ENCODE measurements at places on chromosomes 5 and 9.

DNA sequence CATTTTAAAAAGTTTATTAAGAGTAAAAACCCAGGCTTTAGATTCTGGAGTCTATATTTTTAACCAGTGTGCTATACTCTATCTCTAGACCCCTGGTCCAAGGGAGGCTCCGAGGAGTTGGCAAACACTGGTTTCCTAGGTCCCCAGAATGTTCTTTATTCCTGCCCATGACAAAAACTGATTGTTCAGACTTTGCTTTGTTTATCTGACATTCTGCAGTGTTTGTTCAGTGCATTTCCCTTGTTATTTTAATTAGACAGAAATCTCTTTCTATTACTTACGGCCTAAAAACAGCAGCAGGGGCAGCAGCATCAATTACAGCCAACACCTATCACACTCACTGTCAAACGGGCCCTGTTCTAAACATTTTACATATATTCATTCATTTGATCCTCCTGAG lies 2011.6 kb upstream of the WWC1 start:
- no peak for DNase-seq

- DNase-seq = no peak
Observed at GRCh38 chr5:81336556-81336955, 35.2 kb downstream of the ZCCHC9 start.

GRCh38 chr5:157596487-157596886 lies 20.9 kb upstream of the ADAM19 start:
- DNase-seq = no peak

GRCh38 chr5:51194671-51195070 lies 188.6 kb upstream of the ISL1 start:
- no peak for DNase-seq

DNA sequence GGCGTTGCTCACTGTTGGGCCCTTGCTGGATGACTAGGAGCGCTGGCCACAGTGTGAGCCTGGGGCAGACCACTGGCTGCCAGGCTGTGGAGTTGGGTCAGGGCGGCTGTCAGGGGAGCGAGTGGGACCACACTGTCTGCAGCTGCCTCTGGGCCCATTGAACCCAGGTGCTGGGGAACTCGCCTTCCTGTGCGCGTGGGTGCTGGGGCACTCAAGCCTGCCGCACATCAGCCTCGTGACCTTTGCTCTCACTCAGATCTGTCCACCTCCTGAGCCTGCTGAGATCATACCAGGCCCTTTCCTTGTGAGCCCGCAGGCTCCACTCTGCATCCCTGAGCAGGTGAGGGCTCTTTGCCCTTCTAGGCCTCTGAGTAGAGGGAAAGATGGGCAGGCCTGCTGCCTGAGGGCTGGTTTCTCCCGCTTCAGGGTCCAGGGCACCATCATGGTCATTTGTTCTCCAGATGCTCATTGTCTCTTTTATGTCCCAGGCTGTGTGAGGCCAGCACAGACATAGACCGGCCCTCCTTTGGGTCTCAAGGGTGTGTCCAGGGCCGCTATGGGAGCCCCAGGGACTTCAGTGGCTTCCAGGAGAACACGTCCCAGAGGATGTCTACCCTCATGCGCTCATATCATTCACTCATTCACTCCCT lies 26.5 kb downstream of the WNK2 start:
- no peak for DNase-seq

DNA sequence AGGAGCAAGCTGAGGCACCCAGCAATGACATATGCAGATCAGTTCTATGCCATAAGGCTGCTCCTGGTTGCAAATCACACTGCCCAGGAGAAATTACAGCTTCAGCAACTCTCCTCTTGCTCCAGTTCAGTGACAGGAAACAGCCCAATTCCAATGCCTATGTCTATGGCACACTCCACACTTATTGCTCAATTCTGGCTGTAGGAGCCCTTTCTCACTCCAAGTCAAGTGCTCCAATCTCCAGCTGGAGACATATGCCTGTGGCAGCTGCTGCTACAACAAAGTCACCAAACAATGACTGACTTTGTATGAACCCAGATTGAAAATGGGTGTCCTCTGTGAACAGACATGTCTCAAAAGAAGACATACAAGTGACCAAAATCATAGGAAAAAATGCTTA lies 31.8 kb upstream of the PLCXD3 start:
- no peak for DNase-seq

GRCh38 chr9:122307925-122308324 lies 43.2 kb downstream of the MRRF start:
- no peak for DNase-seq

- DNase-seq = no peak
Observed at GRCh38 chr5:59099270-59099994, 516.6 kb downstream of the RAB3C start.

DNA sequence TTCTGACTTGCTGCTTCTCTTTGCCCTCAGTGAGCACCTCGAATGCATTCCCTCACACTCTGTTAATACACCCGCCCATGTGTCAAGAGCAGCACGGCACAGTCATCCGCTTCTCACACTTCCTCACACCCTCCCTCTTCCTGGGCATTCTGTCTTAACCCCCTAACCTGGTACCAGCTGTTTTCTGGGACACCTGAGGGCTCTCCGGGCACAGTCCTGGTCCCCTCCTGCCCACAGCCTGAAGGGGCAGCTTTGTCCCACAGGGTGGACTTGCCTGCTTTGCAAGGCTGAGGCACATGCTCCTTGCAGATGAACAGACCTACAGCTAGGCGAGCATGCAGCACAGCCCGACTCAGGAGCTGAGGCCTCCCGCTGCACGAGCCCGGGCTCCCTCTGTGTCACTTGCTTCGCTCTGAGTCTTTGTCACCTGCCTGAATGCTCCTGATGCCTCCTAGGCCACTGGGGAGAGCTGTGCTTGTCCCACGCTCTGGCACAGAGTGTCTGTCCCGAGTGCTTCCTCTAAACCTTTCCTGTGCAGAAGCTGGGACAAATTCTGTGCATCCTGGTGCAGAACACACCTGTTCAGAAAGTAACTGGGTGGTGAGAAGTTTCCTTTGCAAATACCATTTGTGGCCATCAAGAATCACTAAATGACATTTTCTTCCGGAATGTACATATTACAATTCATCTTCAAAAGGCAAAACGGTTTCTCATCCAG lies 47.8 kb downstream of the AHRR start:
- DNase-seq = no peak

- peak; percentile 63 for DNase-seq
Observed at GRCh38 chr5:6728011-6728794, 15.0 kb downstream of the TENT4A start.

DNA sequence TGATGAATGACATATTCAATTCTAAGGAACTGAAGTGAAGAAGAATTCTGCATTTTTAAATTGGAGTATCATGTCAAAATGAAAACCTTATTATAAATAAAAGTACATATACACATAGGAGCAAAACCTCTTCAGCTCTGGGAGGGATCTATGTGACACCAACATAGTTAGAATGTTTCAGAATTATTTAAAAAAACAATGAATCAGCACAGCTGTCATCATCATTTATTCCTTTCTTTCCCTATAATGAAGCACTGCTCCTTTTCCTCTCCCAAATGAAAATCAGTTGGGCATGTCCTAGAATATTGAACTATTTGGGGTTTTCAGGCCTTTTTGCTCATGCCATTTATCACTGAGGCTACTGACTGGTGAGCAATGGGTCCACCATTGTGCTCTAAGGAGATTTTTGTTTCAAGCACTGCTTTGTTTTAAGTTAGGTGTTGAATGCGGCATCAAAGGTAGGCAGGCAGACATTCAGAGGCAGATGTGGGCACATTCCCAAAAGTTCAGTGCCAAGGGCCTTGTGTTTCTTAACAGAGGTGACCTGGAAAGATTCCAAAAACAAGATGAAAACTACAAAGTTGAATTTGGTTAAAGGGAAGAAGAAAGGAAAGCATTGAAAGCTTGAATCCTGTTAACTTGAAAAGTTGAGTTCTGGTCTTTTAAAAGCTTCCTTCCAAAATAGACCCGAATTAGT lies 126.4 kb upstream of the ADAMTSL1 start:
- DNase-seq = no peak

- peak; percentile 52 for DNase-seq
Observed at GRCh38 chr5:141680751-141681201, 1.3 kb downstream of the ARAP3 start.

DNA sequence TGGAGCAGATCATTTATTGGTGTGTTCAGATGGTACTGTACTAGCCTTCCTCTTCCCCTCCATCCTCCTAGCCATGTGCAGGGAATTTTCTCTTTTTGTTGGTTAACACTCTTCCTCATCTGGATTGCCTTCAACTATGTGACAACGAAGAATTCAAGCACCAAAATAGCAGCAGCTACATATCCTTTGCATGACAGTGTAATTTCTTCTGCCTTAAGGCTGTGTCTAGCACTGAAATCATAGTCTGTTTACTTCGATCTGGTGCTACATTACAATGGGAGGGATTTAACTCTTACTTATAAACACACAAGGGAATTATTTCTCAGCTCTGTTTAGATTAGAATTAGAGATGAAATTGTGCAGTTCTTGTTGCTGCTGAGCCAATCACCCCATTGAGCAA lies 260.4 kb downstream of the ARL15 start:
- no peak for DNase-seq

DNA sequence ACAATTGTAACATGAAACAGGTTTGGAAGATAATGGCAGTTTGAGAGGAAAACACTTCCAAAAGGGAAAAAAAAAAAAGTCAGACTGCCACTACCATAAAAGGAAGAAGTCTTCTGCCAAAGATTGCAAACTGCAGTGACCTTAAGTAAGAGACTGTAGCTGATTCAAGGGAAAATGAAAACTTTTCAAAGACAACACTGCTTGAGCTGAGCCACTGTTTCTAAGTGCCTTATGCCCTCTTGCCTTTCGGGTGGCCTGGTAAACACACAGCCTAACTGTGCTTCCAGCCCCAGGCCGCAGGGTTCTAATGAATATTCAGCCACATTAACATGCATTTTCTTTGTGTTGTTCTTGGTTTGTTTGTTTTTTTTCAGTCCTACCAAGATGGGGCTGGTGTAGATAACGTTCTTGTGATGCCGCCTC lies 354.6 kb downstream of the BNC2 start:
- no peak for DNase-seq

DNA sequence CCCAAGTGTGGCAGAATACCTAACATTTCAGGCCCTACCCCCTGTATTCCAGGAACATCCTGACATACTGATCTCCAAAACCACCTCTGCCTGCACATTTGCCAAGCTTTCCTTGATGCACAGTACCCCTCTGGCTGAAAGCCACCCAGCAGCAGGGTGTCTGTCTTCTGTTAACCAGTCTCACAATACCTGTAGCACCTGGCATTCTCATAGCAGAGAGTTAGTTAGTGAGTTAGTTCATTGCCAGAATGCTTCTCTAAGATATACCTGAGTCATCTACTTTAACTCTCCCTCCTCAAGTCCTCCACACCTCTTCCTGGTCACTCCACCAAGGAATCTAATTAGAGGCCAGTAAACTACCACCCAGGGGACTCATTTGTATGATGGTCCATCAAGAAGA lies 46.1 kb upstream of the IL7R start:
- DNase-seq = no peak

DNA sequence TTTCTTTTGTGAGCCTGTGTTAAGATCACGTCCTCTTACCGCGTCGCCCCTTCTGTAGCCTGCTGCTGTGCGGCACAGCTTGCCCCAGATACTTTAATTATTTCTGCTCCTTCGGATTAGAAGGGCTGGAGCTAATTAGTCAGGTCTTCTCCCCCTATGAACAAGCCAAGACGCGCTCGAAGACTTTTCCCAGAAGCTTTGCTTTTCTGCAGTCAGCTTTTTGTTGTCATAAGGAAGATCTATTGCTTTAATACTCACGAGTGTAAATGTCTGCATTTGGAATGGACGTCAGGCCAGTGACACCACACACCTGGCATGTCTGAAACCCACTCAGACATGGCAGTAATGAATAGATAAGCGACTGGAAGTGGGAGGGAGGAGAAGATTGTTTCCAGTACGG lies 37.0 kb downstream of the PRUNE2 start:
- peak; percentile 56 for DNase-seq

DNA sequence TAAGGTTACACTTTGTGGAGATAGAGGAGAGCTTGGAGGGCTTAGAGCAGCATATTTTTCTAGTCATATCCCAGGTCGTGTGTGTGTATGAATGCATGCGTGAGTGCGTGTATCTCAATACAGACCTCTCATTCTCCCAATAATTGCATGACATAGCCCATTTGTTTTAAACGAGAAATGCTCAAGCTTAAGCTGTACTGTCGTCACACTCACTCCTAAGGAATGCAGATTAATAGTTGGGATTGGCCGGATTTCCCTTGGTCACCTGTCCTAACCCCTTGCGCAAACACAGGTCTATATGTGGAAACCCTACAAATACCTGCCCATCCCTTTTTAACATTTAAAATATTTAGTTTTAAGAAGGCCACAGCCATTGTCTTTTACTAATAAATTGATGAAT lies 165.8 kb downstream of the SEMA5A start:
- DNase-seq = no peak

GRCh38 chr9:118094387-118094786 lies 390.2 kb downstream of the TLR4 start:
- DNase-seq = no peak

DNA sequence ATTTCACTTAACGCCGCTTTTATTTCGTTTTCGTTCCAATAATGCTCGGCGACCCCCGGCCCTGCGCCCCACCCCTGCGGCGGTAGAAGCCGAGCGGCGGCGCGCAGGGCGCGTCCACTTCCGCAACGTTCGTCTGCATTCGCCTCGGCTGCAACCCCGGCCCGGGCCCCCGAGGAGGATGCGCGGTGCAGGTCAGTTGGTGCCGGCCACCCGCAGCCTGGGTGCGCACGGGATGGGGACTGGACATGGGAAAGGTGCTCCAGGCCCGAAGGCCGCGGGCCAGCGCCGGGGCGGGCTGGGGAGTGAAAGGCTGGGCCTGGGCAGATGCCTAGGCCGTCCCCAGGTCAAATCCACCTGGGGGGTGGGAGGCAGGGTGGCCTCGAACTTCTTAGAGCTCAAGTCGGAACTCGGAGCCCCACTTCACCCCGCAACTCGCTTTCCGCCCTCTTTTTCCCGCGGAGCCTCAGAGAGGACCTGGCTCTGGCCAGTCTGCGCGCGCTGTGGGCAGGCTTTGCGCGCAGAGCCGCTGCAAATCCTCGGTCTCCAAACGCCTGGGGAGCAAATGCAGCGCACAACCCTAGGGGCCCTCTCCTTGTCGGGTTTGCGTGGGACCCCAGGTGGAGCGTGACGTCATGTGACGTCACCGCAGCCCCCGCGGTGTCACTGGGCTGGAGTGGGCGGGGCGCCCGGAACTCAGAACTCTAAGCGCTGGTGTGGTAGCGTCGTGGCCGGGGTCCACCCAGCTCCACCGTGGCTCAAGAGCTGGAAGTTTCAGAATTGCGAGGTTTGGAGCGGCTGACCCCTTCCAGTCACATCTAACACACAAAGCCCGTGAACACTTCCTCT lies 3.3 kb downstream of the TLX3 start:
- DNase-seq = peak; percentile 66

GRCh38 chr9:93994545-93994944 lies 39.4 kb upstream of the BARX1 start:
- no peak for DNase-seq

GRCh38 chr5:112921026-112921832 lies 798 bp downstream of the REEP5 start:
- DNase-seq = peak; percentile 89

Measured in retina (tissue), 1 donor.